ENCODE measurements at places on chromosomes 11 and 22.

DNA sequence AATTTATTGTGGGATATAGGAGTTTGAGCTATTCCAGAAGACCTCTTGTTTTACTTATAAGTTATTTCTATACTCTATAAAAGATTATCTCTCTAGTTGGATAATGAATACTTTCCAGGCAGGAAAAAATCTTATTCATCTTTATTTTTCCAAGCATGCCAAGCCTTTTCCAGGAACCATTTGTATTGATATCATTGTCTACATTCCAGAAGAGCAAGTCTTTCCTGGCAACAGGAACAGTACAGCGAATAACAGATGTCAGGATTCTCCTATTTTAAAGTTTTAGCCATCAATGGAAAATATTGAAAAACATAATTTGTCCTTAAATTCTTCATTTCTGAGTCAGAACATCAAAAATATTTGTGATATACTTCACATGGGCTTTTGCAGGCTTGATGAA lies 5.2 kb upstream of the NXPE1 start:
- H3K27ac ChIP-seq: no peak overlapping the region
- no peaks in the 10 kb centered on the region for H3K4me1 ChIP-seq
- no peak overlapping the region for H3K4me3 ChIP-seq
- H3K36me3 ChIP-seq: no peaks in the 10 kb centered on the region
- no peak for DNase-seq
- no peaks in the 10 kb centered on the region for H3K27me3 ChIP-seq

DNA sequence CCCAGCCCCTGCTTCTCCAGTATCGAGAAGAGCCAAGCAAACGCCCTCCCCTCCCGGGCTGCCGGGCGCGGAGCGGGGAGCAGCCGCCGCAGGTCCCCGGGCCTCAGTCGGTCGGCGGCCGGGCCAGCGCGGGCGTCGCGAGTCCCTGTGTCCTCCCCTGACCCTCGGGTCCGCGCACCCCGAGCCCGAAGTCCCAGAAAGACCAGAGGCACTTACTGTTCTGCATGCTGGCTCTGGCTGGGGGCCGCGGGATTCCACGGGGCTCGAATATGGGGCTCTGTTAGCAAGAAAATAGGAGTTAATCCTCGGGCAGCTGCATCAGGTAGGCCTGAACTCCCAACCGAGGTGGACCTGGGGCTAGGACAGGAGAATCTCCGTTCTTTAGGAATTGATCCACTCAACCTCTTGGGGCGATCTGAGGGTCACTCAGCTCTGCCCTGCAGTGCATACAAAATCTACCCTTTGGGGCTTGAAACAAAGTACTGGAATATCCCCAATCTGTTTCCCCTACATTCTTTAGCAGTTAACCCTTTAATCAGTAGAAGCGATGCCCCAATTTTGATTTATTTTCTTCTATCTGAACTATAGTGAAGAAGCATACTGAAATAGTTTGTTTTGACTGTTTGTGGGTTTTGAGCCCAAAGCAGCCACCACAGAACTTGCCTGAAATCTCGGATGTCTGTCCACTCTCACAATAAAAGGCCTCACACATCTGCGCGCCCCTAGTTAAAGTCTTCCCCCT lies 4.8 kb downstream of the PAX6 start:
- peaks cover 97% of the 10 kb centered on the region for H3K27me3 ChIP-seq
- H3K4me3 ChIP-seq: no peak overlapping the region
- H3K4me1 ChIP-seq: peaks cover 8% of the 10 kb centered on the region
- no peak for DNase-seq
- H3K27ac ChIP-seq: no peak overlapping the region

GRCh38 chr11:113014262-113015097 lies 53.3 kb downstream of the NCAM1 start:
- no peaks in the 10 kb centered on the region for H3K4me1 ChIP-seq
- no peaks in the 10 kb centered on the region for H3K36me3 ChIP-seq
- no peak overlapping the region for H3K4me3 ChIP-seq
- no peaks in the 10 kb centered on the region for H3K27me3 ChIP-seq
- DNase-seq: no peak

GRCh38 chr11:35324981-35325380 lies 94.4 kb downstream of the SLC1A2 start:
- H3K4me1 ChIP-seq: peaks cover 25% of the 10 kb centered on the region
- no peaks in the 10 kb centered on the region for H3K27me3 ChIP-seq
- H3K36me3 ChIP-seq: no peaks in the 10 kb centered on the region
- no peak for DNase-seq
- no peak overlapping the region for H3K27ac ChIP-seq
- H3K4me3 ChIP-seq: no peak overlapping the region

DNA sequence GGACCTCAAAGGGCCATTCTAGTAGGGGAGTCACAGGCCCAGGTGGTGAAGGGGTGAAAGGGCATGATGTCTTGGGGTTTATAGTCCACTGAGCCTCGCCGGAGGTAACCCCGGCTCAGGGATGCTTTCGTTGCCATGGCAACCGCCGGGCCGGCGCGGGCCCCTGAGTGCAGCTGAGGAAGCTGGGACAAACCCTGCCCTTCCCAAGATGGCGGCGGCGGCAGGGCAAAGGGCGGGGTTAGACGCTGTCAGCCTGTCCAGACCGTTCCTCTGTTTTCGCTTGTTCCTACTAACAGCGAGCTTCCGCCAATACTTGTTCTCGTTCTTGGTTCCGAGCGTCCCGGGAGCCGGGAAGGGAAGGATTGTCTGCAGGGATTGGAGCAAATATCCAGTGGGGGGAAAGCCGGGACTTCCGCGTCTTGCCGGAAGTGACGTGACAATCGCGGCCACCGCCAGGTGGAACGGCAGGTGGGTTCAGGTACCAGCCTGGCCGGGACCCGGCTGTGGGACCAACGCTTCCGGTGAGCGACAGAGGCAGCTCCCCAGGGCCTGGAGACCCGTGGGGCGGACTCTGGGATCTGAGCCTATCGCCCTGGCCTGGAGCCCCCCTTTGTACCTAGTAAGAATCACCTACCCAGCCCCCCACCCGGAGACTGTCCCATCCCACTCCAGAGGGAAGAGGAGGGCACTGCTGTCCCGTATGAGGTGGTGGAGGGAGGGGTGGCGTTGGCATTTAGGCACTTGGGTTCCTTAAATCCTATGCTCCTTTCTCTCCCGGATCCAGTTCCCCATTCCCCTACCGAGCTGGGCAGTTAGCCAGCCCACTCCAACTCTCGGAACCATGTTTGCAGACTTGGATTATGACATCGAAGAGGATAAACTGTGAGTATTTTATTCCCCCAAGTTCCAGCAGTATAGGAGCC lies at the start of gene PICK1:
Gene PICK1 (plus strand): TSS at position 436 of the 923 bp plus-strand sequence. CDS start 406 bp downstream, at position 842.
- H3K4me3 ChIP-seq: peak within 1 kb of the TSS; percentile 84
- peaks cover 13% of the 10 kb centered on the region for H3K36me3 ChIP-seq
- peaks cover 5% of the 10 kb centered on the region for H3K4me1 ChIP-seq
- no peaks in the 10 kb centered on the region for H3K27me3 ChIP-seq

DNA sequence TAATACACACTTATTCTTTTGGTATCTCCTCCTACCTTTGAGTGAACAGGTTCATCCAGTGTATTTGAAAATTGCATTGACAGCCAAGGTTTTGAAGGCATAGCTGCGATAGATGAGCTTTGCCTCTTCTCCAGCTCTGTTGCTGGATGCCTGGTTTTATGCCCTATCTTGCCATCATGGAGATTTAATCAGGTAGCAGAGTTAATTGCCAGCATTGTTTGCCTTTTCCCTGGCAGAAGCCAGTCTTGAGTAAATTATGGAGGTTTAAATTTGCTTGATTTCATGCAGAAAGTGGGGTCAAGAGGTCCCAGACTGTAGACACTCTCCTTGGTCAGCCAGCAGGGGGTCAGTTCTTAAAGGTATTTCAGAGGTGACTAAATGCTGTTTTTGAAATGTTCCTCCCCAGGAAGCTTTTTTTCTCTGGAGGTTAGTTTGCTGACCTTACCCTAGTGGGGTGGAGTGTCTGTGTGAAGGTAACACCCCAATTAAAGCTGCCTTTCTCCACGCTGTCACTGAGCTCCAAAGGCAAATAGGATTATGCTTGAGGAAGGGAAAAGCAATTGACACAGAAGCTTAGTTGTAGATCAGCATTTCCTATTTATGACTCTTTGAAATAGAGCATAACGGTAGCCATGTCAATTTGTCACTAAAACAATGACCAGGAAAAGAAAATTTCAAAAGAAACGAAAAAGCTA lies 96.0 kb downstream of the EXT2 start:
- DNase-seq: no peak
- peaks cover 5% of the 10 kb centered on the region for H3K4me1 ChIP-seq
- H3K27me3 ChIP-seq: no peaks in the 10 kb centered on the region
- H3K4me3 ChIP-seq: no peak overlapping the region

GRCh38 chr11:84089072-84090057 lies 803.2 kb upstream of the CCDC90B start:
- no peaks in the 10 kb centered on the region for H3K4me1 ChIP-seq
- H3K4me3 ChIP-seq: no peak overlapping the region
- H3K27ac ChIP-seq: no peak overlapping the region
- H3K27me3 ChIP-seq: no peaks in the 10 kb centered on the region
